Hypothalamus (tissue), 51 donors: ENCODE measurements at places on chromosomes 7 and 10.

- no peak for DNase-seq
These were observed 123.7 kb downstream of the NSUN6 start for GRCh38 chr10:18527687-18528086.

- DNase-seq = no peak
These were observed 247.0 kb upstream of the MKI67 start for GRCh38 chr10:128373071-128373749.

GRCh38 chr7:29780346-29780745 lies 26.0 kb upstream of the WIPF3 start:
- no peak for DNase-seq

DNA sequence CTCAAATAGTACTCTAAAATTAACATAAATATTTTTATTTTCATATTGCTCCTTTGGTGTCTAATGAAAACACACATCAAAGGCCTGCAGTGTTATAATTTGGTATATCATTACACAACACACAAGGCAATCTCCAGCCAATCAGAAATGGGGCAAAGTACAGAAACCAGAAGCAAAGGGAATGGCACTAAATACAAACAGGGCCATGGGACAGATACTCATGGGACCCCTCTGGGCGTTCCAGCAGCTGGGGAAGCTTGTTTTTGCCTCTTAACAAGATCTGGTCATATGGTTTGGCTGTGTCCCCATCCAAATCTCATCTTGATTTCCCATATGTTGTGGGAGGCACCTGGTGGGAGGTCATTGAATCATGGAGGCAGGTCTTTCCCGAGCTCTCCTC lies 551.8 kb upstream of the NRP1 start:
- no peak for DNase-seq

- no peak for DNase-seq
These were observed 558.3 kb upstream of the TPK1 start for GRCh38 chr7:145394126-145394525.

DNA sequence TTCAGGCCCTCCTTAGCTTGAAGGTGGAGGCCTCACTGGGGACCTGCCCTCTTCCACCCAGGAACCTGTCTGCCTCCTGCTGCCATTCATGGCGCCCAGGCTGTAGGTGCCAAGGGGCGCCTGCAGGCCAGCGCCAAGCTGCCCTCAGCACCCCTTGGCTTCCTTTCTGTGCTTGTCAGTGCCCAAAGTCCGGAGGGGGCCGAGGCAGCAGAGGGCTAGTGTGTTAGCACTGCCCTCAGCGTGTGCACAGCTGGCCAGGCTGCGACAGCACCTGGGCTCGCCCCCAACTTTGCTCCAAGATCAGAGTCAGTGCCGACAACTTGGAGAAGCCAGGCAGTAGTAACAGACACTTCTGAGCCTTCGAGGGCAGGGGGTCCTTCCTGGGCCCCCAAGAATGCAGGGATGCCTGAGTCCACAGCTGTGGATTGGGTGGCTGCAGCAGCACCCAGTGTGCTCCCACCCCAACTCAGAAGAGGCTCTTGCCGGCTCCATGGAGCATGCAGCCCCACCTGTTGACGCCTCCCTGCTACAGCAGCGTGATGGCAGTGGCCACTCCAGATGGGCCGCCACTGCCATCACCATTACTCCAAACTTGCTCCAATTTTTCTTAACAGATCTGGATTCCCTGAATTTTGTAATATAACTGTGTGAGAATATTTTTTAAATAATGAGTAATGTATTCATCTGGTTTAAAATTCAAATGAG lies 41.7 kb downstream of the CACUL1 start:
- no peak for DNase-seq
